ENCODE measurements at places on chromosomes 5 and 9.

DNA sequence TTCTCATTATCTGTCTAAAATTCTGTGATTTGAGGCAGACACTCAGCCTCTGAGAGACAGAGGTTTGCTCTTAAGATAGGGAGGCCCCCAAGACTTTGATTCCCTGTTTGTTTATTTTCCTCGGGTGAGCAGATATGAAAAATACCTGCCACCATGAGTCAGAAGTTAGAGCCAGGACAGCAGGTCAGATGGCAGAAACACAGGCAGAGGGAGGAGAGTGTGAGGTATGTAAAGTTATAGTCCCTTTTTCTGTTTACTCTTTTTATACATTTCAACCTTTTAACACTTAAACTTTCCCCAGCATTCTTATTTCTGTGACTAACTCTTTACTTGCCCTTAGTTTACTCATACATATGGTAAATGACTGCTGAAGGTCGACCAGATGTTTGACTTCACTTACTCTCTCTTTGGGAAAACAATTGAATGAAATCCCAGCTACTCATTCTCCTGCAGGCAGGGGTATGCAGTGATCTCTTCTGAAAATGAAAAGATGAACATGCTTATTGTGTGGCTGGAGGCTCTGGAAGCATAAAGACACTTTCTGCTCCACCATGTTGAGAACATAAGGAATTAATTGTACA is 383.8 kb downstream of the NTRK2 start:
- DNase-seq, result no peak

DNA sequence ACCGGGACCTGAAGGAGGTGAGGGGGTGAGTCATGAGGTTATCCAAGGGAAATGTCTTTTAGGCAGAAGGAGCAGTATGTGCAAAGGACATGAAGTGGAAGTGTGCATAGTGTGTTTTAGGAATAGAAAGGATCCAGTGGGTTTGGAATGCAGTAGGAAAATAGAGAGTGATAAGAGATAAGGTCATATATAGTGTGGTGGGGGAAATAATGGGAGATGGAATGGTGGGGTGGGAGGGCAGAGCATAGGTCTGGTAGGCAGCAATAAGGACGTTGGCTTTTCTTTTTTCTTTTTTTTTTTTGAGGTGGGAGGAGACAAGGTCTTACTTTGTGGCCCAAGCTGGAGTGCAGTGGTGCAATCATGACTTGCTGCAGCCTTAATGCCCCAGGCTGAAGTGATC is 17.8 kb downstream of the SNX24 start:
- DNase-seq, result no peak

DNA sequence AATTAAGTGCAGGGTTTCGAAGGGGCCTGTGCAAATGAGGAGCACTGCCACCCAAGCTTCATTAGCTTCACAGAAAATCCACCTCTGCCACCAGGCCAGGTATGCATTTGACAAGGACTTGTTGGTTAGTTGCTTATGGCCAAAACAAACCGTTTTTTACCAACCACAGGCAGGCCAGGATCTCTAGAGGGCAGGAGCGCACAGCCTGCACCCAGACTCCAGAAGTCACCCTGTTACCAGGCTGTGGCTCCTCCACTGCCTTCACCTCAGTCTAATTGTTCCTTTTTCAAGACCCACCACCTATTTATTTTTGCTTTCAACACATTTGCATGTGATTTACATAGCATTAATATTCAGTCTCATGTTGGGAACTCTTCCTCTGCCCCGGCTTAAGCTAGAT is 78.3 kb upstream of the HSPA9 start:
- no peak for DNase-seq

- DNase-seq, result no peak
These were observed 3.7 kb downstream of the HABP4 start for GRCh38 chr9:96453625-96454024.

- DNase-seq, result no peak
These were observed 15.3 kb downstream of the GCNT4 start for GRCh38 chr5:75037106-75037505.

DNA sequence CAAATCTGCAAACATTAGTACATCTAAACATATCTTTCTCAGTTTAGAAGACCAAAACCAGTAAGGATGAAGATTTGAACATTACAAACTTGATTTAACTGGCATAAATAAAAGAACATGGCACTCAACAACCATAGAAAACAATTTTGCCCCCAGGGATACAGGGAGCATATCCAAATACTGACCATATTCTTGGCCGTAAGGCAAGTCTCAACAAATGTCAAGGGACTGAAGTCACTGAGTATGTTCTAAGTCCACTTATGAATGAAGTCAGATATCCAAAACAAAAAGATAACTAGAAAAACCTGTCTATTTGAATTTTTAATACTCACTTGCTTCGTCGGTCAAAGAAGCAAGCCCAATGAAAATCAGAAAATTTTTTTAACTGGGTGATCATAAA is 14.1 kb downstream of the FEM1C start:
- DNase-seq, result no peak

DNA sequence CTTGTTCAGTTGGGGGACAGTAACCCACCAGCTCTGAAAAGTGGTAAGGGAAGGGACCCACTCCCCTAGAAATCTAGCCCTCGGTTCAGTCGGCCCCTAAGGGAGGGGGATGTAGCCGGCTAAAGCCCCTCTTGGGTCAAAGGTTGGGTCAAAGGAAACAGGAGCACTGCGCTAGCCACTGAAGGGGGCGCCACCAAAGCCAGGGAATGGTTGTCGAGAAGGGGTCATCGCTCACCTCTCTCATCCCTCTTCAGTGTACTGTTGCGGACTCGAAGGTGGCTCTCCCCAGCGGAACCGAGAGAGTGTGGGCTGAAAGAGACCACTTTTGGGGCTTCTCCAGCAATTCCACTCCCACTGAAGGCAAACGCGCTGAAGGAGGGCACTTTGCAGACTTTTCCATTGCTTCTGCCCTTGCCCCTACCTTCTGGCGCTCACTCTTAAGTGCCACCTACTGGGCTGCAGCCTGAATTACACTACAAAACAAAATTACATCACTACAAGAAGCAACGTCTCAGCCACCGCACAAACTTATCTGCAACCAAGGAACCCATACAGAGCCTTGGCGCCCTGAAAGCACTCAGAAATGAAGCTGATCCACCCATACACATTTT is 396.9 kb downstream of the PDE4D start:
- DNase-seq, result no peak

DNA sequence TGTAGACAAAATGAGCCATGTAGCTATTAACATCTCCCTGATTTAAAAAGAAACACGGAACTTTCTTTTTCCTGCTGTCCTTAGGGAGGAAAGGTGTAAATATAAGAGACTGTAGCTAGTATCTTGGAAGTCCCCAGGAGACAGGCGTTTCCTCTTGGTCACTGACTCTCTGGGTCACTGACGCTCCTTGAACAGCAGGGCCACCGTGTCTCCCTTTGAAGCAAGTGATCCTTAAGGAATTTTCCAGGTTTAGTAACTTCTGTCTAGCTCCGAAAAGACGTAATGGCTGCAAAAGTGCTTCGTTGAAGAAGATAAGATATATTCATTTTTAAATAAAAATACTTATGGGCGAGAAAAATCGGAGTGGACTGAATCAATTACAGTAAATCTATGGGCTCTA is 745 bp upstream of the CLTA start:
- DNase-seq, result no peak

DNA sequence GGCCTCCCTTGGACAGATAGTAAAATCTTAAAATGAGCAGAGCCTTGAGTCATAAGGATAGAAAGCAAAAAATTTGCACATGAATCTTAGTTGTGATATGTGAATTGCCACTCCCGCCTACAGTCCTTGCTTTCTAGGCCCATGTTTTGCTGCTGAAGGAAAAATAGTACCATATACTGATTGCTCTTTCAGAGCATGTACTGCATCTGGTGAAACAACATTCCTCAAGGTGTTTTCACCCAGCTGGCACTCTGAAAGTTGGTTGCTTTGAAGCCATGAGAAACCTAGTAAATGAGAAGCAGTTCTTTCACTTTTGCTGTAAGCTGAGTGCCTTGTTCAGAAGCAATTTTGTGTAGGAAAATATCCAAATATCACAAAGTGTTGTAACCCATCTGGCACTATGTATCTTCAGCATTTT is 10.3 kb downstream of the CDC37L1 start:
- DNase-seq, result no peak

GRCh38 chr9:136657974-136658848 is 4.5 kb upstream of the EGFL7 start:
- no peak for DNase-seq

DNA sequence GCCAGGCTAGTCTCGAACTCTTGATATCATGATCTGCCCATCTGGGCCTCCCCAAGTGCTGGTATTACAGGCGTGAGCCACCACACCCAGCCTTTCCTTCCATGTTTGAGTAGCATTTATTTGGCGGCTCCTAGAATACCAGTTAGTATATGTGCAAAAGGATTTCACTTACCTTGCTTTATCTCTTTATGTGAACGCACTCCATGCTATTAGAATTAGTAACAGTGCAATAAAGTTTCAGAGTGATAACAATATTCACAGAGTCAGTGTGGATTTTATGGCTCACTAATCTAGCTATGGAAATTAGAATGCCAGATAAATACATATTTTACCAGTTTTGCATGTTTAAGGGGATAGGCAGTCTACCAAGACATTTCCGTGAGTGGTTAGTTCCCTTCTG is 74.4 kb upstream of the NIPBL start:
- DNase-seq, result no peak

- DNase-seq, result no peak
These were observed 8.3 kb upstream of the CCNO start for GRCh38 chr5:55241746-55242145.

- DNase-seq, result no peak
These were observed 51.6 kb downstream of the MACROH2A1 start for GRCh38 chr5:135347392-135347791.

- DNase-seq, result no peak
These were observed 7.5 kb upstream of the AKNA start for GRCh38 chr9:114395334-114395617.

- DNase-seq, result no peak
These were observed 451.8 kb upstream of the FTMT start for GRCh38 chr5:121399879-121400278.

- no peak for DNase-seq
These were observed 50.3 kb downstream of the OTP start for GRCh38 chr5:77588175-77588574.

DNA sequence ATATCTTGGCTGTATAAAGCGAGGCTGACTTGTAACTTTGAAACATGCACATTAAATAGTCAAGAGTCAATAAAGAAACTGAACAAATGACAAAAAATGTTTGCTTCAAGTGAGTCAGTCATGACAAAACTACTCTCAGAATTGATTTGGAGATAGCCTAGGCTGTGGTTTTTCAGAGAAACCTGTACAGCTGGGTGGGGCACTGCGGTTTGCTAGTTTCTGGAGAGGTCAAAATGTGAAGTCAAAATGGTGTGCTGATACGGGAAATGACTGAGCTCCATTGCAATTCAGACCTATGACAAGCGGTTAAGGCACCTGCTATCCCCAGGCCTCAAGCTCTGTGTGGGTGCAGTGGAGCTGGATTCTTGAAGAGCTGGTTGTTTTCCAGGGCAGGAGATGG is 10.3 kb upstream of the CD180 start:
- no peak for DNase-seq

DNA sequence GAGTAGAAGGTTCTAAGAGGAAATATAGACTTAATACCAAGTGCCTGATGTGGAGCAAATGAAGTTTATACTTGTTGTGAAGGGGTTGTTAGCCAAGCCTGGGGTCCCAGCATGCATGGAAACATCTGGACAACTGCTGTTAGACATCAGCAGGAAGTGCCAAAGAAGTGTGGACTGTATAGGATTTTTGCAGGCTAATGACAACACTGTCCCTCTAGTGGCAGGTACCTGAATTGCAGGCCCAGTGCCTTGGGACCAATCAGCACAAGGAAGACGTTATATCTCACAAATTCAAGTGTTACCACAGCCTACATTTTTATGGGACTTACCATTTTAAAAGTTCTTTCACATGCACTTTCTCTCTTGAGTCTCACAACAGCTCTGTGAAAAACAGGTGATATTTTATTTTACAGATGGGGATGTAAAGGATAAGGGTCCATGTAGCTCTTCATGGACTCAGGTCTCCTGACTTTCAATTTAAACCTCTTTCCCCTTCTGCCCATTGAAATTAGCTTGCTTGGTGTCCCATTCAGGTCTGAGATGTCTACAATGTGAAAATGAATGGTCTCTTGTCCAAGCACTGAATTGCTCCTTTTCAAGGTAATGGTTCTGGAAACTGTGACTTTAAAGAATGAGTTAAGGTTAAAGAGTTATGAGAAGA is 89.0 kb upstream of the MAP1B start:
- DNase-seq, result no peak

GRCh38 chr5:108700930-108701329 is 46.8 kb upstream of the FER start:
- no peak for DNase-seq

DNA sequence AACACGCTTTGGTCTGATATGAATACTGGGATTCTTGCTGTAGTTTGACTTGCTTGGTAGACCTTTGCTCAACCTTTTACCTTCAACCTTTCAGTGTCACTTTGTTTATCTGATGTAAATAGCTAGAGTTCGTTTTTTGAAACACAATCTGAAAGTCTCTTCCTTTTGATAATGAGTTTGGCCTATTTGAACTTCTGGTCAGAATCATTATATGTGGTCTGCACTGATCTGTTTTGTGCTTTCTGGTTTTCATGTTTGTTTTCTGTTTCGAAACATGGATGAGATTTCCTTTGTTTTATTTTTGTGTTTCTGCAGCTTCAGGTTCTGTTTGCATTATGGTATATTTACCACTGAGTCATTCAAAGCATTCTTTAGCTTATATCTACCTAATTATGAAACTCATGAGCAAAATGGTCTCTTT is 217.5 kb downstream of the GABBR2 start:
- DNase-seq, result no peak

- no peak for DNase-seq
These were observed 428.4 kb upstream of the MPDZ start for GRCh38 chr9:13707612-13708576.

DNA sequence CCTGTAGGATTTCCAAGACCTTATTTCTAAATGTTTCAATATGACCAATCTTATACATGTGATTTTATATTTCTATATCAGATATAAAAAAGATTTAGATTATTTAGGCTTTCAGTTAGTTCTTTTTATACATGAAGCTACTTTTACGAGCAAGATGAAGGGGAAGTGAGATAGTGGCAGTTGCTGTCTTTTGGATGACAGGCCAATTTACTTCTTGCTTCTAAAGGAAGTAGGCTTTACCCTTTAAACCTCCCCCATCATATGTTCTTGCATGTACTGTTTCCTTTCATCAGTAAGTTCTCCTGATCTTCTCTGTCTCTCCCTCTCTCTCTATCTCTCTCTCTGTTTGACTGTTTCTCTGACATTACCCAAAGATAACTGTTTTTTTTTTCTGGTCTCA is 4.0 kb upstream of the TYRP1 start:
- DNase-seq, result no peak

All from NCI-H446 (cell line).